CD8-positive, alpha-beta memory T cell (primary cell): ENCODE measurements at places on chromosomes 2 and 18. TPM values are rescaled to one million over a fixed set of nuclear protein-coding genes. Genes with fewer than 3 reads are reported as not detected.

The GAREM1 gene
- not detected for total RNA-seq

The CMPK2 gene
- 0.62 TPM for total RNA-seq

The YES1 gene
- 19.0 TPM for total RNA-seq

The LINC00305 gene
- not detected for total RNA-seq

The SPATS2L gene
- total RNA-seq: 22.2 TPM

The SMARCAL1 gene
- 26.7 TPM for total RNA-seq

The CSRNP3 gene
- not detected for total RNA-seq

The CDKL4 gene
- 0.13 TPM for total RNA-seq

The SAG gene
- total RNA-seq: not detected
